ENCODE measurements at places on chromosomes 6 and 20. TPM values are rescaled to one million over a fixed set of nuclear protein-coding genes. Genes with fewer than 3 reads are reported as not detected.

FOXA2 gene
- not detected for total RNA-seq

KIF25 gene
- 0.33 TPM for total RNA-seq

TCF15 gene
- not detected for total RNA-seq

RAET1L gene
- total RNA-seq = not detected

SRSF12 gene
- not detected for total RNA-seq

BPIFA1 gene
- total RNA-seq = not detected

PLG gene
- not detected for total RNA-seq
